H9 (cell line): ENCODE measurements at places on chromosomes 7 and 10. TPM values are rescaled to one million over a fixed set of nuclear protein-coding genes. Genes with fewer than 3 reads are reported as not detected.

DNA sequence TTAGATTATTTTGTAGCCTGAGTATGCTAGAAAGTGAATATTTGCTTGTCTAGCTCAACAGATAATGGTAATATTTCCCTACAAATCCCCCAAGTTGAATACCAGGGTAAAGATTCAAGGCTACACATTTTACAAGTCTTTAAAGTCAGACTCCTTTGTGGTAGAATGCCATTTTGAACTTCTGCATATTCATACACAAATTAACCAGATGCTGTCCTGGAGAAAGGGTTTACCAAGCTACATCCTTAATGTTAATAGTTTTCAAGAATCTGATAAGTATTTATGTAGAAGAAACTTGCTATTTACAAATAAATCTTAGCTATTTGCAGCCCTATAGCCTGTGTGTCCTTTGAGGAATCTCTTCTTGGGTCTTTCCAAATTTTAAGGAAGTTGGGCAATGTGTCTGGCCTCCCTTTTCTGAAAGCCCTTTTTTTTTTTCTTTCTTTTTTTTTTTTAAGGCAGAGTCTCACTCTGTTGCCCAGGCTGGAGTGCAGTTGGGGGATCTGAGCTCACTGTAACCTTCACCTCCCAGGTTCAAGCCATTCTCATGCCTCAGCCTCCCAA lies 82.6 kb downstream of the CPEB3 start:
- H3K4me3 ChIP-seq, result no peak overlapping the region
- no peaks in the 10 kb centered on the region for H3K36me3 ChIP-seq
- H3K4me1 ChIP-seq, result no peaks in the 10 kb centered on the region
- no peak overlapping the region for H3K27ac ChIP-seq

DNA sequence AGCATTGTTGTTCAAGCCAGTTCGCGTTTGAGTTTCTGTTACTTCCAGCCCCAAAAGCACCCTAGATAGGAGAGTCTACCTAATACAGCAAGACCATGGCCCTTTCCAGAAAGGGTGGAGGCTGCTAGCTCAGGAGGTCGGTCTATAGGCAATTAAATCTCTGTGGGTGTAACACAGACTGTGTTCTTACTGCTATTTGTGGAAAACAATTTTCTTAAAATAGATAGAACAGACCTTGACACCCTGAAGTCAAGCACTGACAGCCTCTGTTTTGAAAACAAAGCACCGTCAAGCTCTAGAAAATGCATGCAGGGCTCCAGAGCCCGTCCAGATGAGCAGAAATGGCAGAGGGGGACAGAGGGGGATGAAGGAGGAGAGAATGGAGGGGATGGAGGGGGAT lies 156.6 kb downstream of the PRKAG2 start:
- H3K4me3 ChIP-seq, result no peak overlapping the region
- H3K27ac ChIP-seq, result no peak overlapping the region
- H3K36me3 ChIP-seq, result no peaks in the 10 kb centered on the region
- H3K27me3 ChIP-seq, result no peaks in the 10 kb centered on the region
- no peak for DNase-seq

GRCh38 chr7:127798769-127799372 lies 146.9 kb downstream of the SND1 start:
- H3K27ac ChIP-seq, result no peak overlapping the region
- peaks cover 5% of the 10 kb centered on the region; the same call in 1 of the 2 replicates for H3K4me1 ChIP-seq
- no peak overlapping the region for H3K4me3 ChIP-seq
- no peaks in the 10 kb centered on the region for H3K27me3 ChIP-seq
- no peak for DNase-seq

- no peak for DNase-seq
- H3K27ac ChIP-seq, result no peak overlapping the region
- no peaks in the 10 kb centered on the region for H3K4me1 ChIP-seq
- no peaks in the 10 kb centered on the region; the same call in 2 of the 3 replicates for H3K36me3 ChIP-seq
- no peak overlapping the region for H3K4me3 ChIP-seq
- H3K27me3 ChIP-seq, result no peaks in the 10 kb centered on the region
Observed at GRCh38 chr7:104958371-104958865, 55.6 kb upstream of the KMT2E start.

RBM48 gene
- 12.5 and 12.6 TPM in 2 replicates for total RNA-seq

GRCh38 chr10:71475243-71475871 lies 78.6 kb downstream of the CDH23 start:
- H3K27me3 ChIP-seq, result no peaks in the 10 kb centered on the region
- no peak overlapping the region for H3K27ac ChIP-seq
- H3K4me3 ChIP-seq, result no peak overlapping the region
- H3K36me3 ChIP-seq, result no peaks in the 10 kb centered on the region
- no peaks in the 10 kb centered on the region; the same call in 1 of the 2 replicates for H3K4me1 ChIP-seq
- DNase-seq, result peak; percentile 71

DNA sequence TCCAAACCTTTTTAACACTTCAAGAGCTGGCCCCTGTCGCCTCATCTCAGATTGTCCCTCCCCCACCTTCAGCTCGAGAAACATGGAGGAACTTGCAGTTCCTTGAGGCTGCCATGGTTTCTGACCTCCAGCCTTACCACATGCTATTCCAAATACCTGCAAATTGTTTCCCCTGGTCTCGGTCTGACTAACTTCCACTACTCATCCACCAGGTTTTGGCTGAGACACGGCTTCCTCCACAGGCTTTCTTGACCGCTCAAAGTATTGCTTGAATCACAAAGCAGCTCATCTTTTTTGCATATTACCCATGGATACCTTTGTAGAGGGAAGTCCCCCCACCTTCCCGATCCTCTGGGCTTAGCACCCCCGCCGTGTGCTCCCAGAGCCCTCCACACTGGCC lies 5.2 kb upstream of the SAMD8 start:
- no peak overlapping the region for H3K27ac ChIP-seq
- no peaks in the 10 kb centered on the region for H3K27me3 ChIP-seq
- H3K36me3 ChIP-seq, result no peaks in the 10 kb centered on the region

- no peaks in the 10 kb centered on the region for H3K27me3 ChIP-seq
- no peaks in the 10 kb centered on the region for H3K4me1 ChIP-seq
- no peak for DNase-seq
- H3K27ac ChIP-seq, result no peak overlapping the region
- H3K4me3 ChIP-seq, result no peak overlapping the region
Observed at GRCh38 chr7:151927011-151927410, 29.2 kb upstream of the GALNTL5 start.

DNA sequence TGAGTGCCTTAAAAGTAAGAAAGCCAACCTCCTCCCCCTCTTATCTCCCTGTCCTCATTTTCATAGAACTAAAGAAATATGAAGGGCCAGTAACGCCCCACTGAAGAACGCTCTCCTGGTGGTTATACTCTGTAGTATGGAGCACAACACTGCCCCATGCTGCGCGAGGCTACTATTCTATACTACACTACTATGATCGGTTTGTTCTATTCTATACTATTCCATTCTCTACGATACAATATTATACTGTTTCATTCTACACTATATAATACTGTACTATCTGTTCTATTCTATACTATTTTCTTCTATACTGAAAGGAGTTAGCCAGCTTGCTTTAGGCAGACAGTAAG lies 34.8 kb downstream of the DIP2C start:
- H3K27ac ChIP-seq, result no peak overlapping the region
- no peaks in the 10 kb centered on the region; the same call in 1 of the 2 replicates for H3K4me1 ChIP-seq
- no peak overlapping the region for H3K4me3 ChIP-seq
- H3K27me3 ChIP-seq, result no peaks in the 10 kb centered on the region
- no peaks in the 10 kb centered on the region for H3K36me3 ChIP-seq

- DNase-seq, result no peak
- peaks cover 9% of the 10 kb centered on the region for H3K36me3 ChIP-seq
- H3K4me3 ChIP-seq, result no peak overlapping the region
- H3K27me3 ChIP-seq, result no peaks in the 10 kb centered on the region
Observed at GRCh38 chr10:58734664-58735063, 222.0 kb downstream of the BICC1 start.

GRCh38 chr10:120586471-120586872 lies 129.4 kb downstream of the PLPP4 start:
- H3K27ac ChIP-seq, result no peak overlapping the region
- no peaks in the 10 kb centered on the region for H3K36me3 ChIP-seq
- no peak for DNase-seq
- H3K4me1 ChIP-seq, result no peaks in the 10 kb centered on the region
- H3K4me3 ChIP-seq, result no peak overlapping the region

DNA sequence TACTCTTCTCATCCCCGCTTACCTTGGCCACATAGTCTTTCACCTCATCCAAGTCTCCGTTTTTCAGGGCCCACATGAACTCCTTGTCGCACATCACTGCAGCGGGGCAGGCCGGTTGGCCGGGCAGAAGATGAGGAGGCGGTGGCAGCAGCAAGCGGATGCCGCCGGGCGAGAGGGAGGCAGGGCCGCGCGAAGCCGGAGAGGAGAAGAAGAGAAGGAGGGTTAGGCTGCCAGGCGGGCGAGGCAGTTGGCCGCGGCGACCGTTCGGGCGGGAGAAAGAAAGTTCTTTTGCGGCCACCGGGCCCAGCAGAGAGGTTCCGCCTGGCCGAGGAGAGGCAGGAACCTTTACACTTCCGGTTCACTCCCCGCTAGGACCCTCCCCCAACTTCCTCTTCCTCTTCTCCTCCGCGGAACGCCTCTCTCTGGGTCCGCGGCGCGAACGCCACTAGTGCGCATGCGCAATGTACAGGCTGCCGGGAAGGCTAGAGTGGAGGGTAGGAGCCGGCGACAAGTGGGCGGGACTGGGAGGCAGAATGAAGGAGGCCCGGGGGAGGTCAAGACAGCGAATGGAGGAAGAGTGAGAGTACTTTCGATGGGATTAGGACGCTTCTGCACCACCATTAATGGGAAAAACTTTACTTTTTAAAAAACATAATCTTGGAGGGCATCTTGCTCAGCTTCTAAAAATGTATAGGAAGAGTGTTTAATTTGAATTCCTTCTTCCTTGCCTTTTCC lies at the start of gene MTPN:
TSS of gene MTPN (minus strand) at position 353 of the 735 bp plus-strand sequence. CDS start at position 94, 259 bp downstream.
- H3K27me3 ChIP-seq, result no peaks in the 10 kb centered on the region
- peak within 1 kb of the TSS; percentile 15 for H3K27ac ChIP-seq
- H3K4me3 ChIP-seq, result peak within 1 kb of the TSS; percentile 89

DNA sequence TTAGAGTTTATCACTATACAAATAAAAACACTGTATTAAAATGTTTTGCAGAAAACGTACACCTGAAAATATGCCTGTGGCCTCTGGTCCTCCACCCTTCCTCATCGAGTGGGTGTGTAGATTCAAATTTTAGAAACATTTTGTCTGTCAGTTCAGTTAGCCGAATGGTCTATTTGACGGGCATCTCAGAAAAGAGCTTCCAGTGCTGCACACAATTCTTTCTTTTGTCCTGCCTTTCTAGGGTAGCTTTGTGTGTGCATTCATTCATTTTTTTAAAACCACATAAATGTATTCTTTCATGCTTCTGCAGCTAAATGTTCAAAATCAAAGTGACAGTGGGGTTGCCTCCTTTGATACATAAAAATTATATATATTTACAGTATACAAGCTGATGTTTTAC lies 46.8 kb downstream of the GNAI1 start:
- no peak for DNase-seq
- no peak overlapping the region for H3K27ac ChIP-seq
- no peak overlapping the region for H3K4me3 ChIP-seq
- peaks cover 15% of the 10 kb centered on the region for H3K4me1 ChIP-seq
- no peaks in the 10 kb centered on the region for H3K27me3 ChIP-seq

CDC14C gene
- not detected in 2 replicates for total RNA-seq

LOXL4 gene
- 0.13 and 0.18 TPM in 2 replicates for total RNA-seq

GRCh38 chr10:100697070-100697469 lies 48.3 kb upstream of the PAX2 start:
- H3K4me1 ChIP-seq, result no peaks in the 10 kb centered on the region
- no peak overlapping the region for H3K4me3 ChIP-seq
- DNase-seq, result no peak
- H3K36me3 ChIP-seq, result no peaks in the 10 kb centered on the region
- no peak overlapping the region for H3K27ac ChIP-seq

ARHGEF5 gene
- total RNA-seq, result 32.3 and 33.9 TPM in 2 replicates

C10orf95 gene
- not detected in 2 replicates for total RNA-seq

- H3K27ac ChIP-seq, result no peak overlapping the region
- peaks cover 9% of the 10 kb centered on the region for H3K36me3 ChIP-seq
- no peak overlapping the region for H3K4me3 ChIP-seq
- H3K27me3 ChIP-seq, result no peaks in the 10 kb centered on the region
- DNase-seq, result no peak
Observed at GRCh38 chr7:6181136-6181535, 91.3 kb downstream of the CYTH3 start.

- no peak overlapping the region; the same call in 2 of the 3 replicates for H3K4me3 ChIP-seq
- no peaks in the 10 kb centered on the region for H3K27me3 ChIP-seq
- no peaks in the 10 kb centered on the region for H3K4me1 ChIP-seq
- H3K27ac ChIP-seq, result no peak overlapping the region
- no peak for DNase-seq
- peaks cover 6% of the 10 kb centered on the region; the same call in 1 of the 3 replicates for H3K36me3 ChIP-seq
Observed at GRCh38 chr10:75547391-75548298, 116.2 kb downstream of the LRMDA start.

GRCh38 chr10:49571388-49571787 lies 32.5 kb upstream of the ERCC6 start:
- no peak overlapping the region for H3K27ac ChIP-seq
- H3K27me3 ChIP-seq, result no peaks in the 10 kb centered on the region
- H3K4me1 ChIP-seq, result no peaks in the 10 kb centered on the region
- no peaks in the 10 kb centered on the region; the same call in 2 of the 3 replicates for H3K36me3 ChIP-seq

RBM33 gene
- total RNA-seq, result 65.5 and 71.3 TPM in 2 replicates

- H3K27ac ChIP-seq, result no peak overlapping the region
- DNase-seq, result no peak
- H3K36me3 ChIP-seq, result no peaks in the 10 kb centered on the region; the same call in 2 of the 3 replicates
- no peak overlapping the region for H3K4me3 ChIP-seq
- H3K27me3 ChIP-seq, result no peaks in the 10 kb centered on the region
Observed at GRCh38 chr7:21962677-21963076, 17.0 kb upstream of the CDCA7L start.
